ENCODE measurements at places on chromosomes 2 and 18.

- no peak for DNase-seq
Observed at GRCh38 chr2:241070811-241071676, 31.0 kb downstream of the MTERF4 start.

DNA sequence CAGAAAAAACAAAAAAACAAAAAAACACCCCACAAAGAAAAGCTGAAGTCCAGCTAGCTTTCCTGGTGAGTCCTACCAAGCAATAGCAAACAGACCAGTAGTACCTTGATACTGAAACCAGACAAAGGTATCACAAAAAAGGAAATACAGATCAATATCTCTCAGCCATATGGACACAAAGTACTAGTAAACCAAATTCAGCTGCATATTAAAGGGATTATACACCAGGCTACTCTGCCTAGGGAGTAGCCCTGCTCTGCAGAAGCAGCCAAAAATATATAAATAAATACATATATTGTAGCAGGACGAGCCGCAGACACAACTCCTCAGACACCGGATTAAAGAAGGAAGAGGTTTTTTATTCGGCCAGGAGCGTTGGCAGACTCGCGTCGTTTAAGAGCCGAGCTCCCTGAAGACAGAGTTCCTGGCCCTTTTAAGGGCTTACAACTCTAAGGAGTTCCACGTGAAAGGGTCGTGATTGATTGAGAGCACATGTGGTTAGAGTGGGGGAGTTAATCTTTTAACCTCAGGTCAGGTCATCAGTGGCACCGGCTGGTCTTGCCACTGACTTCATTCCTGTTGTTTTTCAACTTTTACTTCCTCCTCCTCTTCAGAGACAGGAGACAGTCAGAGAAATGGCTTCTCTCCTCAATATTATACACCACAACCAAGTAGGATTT is 38.4 kb upstream of the DTNB start:
- DNase-seq = no peak

DNA sequence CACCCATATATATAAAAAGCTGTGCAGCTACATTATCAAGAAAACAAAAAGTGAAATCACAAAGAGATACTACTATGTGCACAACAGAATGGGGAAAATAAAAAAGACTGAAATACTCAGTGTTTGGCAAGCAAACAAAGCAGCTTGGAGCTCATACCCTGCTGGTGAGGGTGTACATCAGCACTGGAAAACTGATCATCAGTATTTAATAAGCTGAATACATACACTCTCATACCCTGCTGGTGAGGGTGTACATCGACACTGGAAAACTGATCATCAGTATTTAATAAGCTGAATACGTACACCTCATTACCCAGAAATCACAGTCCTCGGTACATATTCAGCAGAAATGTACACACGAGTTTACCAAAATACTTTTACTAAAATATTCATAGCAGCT is 220.8 kb downstream of the SPP2 start:
- DNase-seq = no peak

- DNase-seq = no peak
Observed at GRCh38 chr18:51342815-51343214, 145.3 kb upstream of the MEX3C start.

GRCh38 chr2:97723156-97724072 is 10.0 kb downstream of the ZAP70 start:
- DNase-seq = no peak

DNA sequence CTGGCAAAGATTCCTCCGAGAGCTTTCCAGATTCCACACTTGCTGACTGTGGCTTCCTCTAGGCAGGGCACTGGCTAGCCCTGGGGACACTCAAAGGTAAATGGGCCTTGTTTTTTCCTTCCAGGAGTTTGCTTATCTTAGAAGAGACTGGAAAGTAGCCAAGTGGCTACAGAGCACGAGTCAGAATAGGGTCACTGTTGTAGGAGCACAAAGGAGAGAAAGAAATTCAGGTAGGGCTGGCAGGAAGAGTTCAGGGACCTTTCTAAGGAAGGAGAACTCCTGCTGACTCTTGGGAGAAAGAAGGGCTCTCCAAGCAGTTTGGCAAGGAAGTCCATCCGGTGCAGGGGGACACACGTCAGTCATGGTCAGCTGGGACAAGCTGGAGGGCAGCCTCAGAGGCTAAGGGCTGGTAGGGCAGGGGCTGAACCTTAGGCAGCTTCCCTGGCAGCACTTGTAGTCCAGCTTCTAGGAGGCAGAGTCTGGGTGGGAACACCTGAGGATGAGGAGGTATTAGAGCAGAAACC is 39.5 kb downstream of the NIFK start:
- no peak for DNase-seq

- no peak for DNase-seq
Observed at GRCh38 chr2:207617011-207617671, 8.1 kb downstream of the METTL21A start.

GRCh38 chr2:224219781-224220180 is 180.7 kb upstream of the SERPINE2 start:
- DNase-seq = no peak

DNA sequence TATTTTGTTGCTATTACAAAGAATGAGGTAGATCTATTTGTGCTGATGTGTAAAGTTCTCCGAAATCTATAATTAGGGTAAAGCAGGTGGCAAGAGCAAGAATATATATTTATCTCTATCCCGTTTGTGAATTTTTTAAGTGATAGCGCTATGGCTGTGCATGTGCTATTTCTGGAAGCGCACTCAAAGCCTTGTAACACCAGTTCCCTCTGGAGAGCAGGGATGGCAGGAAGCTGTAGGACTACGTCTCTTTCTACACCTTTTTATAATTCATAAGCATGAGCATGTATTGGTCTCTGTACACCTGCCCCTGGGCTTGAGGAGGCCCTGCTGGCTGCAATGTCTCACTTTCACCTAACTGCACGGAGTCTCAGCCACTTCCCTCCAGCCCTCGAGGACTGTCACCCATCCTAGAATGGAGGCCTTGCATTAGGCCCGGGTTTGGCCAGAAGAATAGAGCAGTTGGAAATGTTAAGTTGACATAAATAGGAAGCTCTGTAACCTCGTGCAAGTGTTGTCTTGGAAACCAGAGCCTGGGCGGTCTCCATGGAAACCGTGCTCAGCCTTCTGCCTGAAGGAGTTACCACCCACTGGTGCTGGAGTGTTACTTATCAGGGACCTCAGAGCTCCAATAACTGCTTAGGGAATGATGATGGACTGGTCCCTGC is 20.9 kb downstream of the ITM2C start:
- no peak for DNase-seq

GRCh38 chr18:75408554-75409506 is 18.7 kb downstream of the SMIM21 start:
- peak; percentile 66 for DNase-seq

DNA sequence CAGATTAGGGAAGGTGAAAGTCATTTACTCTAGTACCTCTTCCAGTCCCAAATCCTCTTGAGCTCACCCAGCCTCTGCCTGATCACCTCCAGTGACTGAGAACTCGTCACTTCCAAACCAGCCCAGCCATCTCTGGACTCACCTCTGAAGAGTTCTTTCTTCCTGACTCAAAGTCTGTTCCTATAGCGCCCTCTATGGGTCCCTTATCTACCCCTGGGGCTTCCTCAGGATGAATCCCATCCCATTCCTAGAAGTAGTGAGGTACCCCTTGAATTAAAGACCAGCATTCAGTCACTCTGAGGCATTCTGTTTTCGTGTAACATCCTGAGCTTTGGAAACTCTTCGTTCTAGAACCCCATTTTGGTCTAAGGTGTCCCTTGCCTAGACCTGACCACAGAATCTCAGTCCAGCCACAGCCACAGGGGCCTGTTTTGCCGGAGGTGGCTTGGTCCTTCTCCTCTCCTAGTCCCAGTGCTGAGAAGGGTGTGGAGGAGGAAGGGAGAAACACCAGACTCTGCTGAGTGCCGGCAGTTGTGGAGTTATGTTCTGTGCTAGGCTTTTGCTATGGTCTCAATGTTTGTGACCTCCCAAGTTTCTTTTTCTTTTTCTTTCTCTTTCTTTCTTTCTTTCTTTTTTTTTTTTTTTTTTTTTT is 32.7 kb downstream of the SIX3 start:
- peak; percentile 39 for DNase-seq

GRCh38 chr2:232361646-232362045 is 16.9 kb upstream of the ALPP start:
- no peak for DNase-seq

DNA sequence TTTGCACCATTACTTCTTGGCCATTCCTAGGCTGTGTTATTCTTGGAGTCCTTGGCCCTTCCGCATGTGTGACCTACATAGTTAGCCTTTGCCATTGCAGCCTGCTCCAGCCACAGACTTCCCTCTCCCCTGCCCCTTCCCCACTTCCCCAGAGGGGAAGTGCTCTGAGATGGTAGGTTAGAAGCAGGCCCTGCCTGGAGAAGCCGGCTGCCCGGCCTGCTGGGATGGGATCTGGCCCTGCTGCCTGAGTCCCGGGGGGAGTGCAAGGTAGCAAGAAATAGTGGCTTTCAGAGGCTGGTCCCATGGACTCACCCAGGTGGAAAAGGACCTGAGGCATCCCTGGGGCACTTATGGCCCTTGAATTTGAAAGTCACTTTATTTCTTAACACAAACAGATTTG is 28.4 kb upstream of the OTOF start:
- DNase-seq = no peak

- no peak for DNase-seq
Observed at GRCh38 chr2:15048000-15048399, 415.5 kb downstream of the LRATD1 start.

- no peak for DNase-seq
Observed at GRCh38 chr2:214550786-214551185, 139.9 kb downstream of the VWC2L start.

- no peak for DNase-seq
Observed at GRCh38 chr18:54561706-54562267, 29.3 kb upstream of the DYNAP start.
